GM12878 (cell line): ENCODE measurements at places on chromosomes 7 and 10.

DNA sequence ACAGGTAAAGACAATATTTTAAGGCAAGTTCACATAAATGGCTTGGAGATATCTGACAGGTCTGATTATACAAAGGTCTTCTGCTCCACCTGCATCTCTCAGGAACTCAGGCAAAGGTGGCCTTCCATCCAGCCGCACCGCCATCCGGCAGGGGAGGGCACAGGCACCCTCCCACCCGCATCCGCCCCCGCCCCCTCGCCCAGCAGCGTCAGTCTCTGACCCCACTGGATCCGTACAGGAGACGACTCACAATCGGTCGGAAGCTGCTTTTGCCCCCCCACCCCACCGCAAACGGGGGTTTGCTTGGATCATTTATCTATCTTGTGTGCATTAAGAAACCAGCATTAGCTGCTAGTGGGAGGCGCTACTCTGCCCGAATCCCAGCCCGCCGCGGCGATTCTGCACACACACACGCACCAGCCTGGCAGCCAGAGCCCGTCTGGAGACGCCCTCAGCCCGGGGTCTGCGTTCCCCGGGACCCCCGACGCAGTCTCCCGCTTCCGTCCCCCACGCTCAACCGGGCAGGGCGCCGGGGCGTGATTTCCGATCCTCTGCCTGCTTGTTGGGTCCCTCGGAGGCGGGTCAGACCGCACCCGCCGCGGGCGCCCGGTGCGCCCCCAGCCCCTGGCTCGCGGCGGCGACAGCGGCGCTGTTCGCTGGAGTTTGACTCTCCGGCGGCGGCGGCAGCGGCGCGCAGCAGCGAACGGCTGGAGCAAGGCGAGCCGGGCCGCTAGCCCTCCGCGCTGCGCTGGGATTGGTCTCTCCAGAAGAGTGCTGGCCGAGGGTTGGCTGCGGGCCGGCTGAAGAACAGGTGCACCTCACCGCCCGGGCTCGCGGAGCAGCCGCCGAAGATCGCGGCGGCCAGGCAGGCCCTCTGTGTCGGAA is 820 bp upstream of the NRG3 start:
- no peak for DNase-seq

GRCh38 chr7:43148161-43148731 is 35.8 kb downstream of the HECW1 start:
- no peak for DNase-seq

- DNase-seq, result no peak
Observed at GRCh38 chr10:50438049-50438936, 185.5 kb downstream of the SGMS1 start.

GRCh38 chr7:106883456-106884026 is 18.5 kb downstream of the PIK3CG start:
- peak; percentile 35 for DNase-seq

- DNase-seq, result no peak
Observed at GRCh38 chr10:95287281-95287680, 3.5 kb downstream of the PDLIM1 start.

DNA sequence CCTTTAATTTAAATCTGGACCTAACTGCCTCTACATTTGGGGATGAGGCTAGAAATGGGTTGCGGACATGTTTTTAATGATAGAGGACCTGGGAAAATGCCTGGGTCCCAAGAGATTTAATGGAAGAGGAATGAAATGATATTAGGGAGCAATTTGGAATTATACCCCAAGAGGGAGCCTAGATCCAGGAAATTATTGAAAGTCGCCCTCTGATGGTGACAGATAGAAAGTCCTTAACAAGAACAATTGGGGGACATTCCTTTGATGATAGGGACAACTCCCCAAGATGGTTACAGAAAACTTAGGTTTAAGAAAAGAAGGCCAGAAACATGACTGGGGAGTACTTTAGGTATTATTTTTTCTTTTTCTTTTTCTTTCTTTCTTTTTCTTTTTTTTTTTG is 9.5 kb upstream of the TSGA13 start:
- DNase-seq, result no peak
